ENCODE measurements at places on chromosomes 7 and 10.

DNA sequence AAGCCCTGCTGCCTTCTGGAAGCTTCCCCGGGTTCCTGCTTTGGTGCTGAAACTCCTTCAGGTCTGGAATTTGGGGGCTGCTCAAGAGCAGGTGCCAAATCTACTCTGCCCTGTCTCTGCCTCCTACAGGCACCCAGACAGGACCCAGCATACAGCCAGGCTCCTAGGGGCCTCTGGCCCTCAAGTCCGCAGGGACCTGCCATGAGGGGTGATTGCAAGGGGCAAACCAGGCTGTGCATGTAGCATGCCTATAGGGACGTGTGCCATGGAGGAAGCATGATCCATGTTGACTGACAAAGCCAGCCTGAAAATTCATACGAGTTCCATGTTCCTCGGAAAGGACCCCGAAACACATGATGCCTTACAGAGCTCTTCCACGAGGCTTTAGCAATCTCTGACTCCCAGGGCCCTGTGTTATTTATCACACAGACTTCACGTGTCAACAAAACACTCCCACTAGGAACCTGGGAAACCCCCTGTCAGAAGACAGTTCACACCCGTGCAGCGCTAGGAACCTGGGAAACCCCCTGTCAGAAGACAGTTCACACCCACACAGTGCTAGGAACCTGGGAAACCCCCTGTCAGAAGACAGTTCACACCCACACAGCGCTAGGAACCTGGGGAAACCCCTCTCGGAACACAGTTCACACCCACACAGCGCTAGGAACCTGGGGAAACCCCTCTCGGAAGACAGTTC is 75.3 kb upstream of the DNAAF5 start:
- H3K36me3 ChIP-seq = peaks cover 5% of the 10 kb centered on the region
- no peaks in the 10 kb centered on the region for H3K27me3 ChIP-seq
- no peaks in the 10 kb centered on the region for H3K4me1 ChIP-seq
- no peak overlapping the region for H3K27ac ChIP-seq

GRCh38 chr10:129030603-129030895 is 436.5 kb upstream of the MGMT start:
- peaks cover 17% of the 10 kb centered on the region for H3K27me3 ChIP-seq
- no peak for DNase-seq
- H3K4me1 ChIP-seq = peaks cover 17% of the 10 kb centered on the region
- no peak overlapping the region for H3K4me3 ChIP-seq
- H3K36me3 ChIP-seq = no peaks in the 10 kb centered on the region

GRCh38 chr10:34575882-34576281 is 239.2 kb downstream of the PARD3 start:
- DNase-seq = no peak
- H3K36me3 ChIP-seq = no peaks in the 10 kb centered on the region
- no peak overlapping the region for H3K4me3 ChIP-seq
- H3K4me1 ChIP-seq = no peaks in the 10 kb centered on the region
- no peak overlapping the region for H3K27ac ChIP-seq

DNA sequence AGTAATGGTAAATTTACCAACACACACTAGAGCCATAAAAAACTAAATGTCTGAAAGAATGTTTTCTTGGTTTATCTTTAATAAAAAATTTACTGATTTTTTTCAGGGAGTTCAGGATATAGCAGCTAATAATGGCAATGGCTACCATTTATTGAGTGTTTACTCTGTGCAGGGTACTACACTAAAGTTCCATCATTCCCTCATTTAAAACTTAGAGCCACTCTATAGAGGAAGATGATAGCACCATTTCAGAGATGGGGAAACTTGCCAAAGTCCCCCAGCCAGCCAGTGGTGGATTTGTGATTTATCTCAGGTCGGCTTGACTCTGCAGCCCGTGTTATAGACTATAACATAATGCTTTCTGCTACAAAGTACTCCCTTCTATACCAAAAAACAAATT is 86.6 kb downstream of the LSMEM1 start:
- no peaks in the 10 kb centered on the region for H3K4me1 ChIP-seq
- no peaks in the 10 kb centered on the region for H3K36me3 ChIP-seq
- no peak for DNase-seq
- H3K27me3 ChIP-seq = peaks cover 10% of the 10 kb centered on the region
- no peak overlapping the region for H3K27ac ChIP-seq

GRCh38 chr10:27240212-27241009 is at the start of gene ACBD5:
Gene ACBD5 (minus strand): TSS chr10:27240797. CDS start chr10:27240688, 109 bp downstream.
- H3K4me3 ChIP-seq = peak within 1 kb of the TSS; percentile 95
- peaks cover 4% of the 10 kb centered on the region for H3K36me3 ChIP-seq
- H3K27me3 ChIP-seq = no peaks in the 10 kb centered on the region
- DNase-seq = peak; percentile 82
- peaks cover 21% of the 10 kb centered on the region for H3K4me1 ChIP-seq

DNA sequence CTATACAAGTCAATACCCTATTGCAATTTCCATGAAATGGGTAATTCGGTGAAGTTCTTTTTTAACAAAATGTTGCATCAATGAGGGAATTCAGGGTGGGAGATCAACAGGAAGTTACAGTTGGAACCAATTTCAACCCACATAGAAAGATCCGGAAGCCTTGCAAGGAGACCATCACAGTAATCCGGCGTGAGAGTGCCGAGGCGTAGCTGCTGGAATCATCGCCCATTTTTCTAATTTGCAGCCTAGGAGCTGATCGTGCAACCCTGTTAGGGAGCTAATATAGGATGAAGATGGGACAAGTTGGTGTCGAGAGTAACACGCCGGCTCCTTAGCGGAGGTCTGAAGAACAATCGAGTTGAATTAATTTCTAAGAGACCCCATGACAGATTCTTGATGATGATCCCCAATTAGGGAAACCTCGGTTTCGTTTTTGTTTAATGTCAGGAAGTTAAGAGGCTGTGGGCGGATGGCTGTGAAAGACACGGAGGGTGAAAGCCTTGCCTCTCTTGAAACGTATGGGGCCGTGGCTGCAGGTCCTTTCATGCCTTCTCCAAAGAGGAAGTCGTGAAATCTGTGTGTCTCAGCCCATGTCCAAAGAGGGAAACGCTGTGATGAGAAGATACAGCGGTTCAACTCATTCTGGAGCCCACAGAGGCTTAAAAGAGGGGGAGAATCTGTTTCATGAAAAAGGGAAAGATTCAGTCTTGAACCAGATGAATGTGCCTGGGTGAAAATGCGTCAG is 51.2 kb upstream of the CARD11 start:
- H3K27ac ChIP-seq = peak overlapping the region; percentile 95
- no peaks in the 10 kb centered on the region for H3K27me3 ChIP-seq
- H3K4me1 ChIP-seq = peaks cover 48% of the 10 kb centered on the region

DNA sequence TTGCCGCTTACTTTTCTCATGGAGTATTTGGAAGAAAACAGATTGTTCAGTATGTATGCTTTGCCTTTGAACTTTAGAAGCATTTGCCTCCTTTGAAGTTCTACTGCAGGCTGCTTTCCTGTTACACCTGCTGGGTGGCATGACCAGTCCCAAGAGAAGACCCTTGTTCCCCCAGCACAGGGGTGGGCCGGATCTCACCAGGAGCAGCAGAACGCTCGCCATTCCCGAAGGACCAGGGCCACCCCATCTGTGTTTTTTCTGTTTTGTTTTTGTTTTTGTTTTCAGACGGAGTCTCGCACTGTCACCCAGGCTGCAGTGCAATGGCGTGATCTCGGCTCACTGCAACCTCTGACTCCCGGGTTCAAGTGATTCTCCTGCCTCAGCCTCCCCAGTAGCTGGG is 493.6 kb downstream of the PTPRN2 start:
- no peak for DNase-seq
- no peak overlapping the region for H3K4me3 ChIP-seq
- no peaks in the 10 kb centered on the region for H3K4me1 ChIP-seq
- H3K27me3 ChIP-seq = no peaks in the 10 kb centered on the region
- no peak overlapping the region for H3K27ac ChIP-seq

GRCh38 chr7:95180-95862 is 97.0 kb upstream of the FAM20C start:
- H3K36me3 ChIP-seq = no peaks in the 10 kb centered on the region
- H3K27ac ChIP-seq = no peak overlapping the region
- no peak overlapping the region for H3K4me3 ChIP-seq
- H3K27me3 ChIP-seq = peaks cover 6% of the 10 kb centered on the region
- peaks cover 7% of the 10 kb centered on the region for H3K4me1 ChIP-seq
- no peak for DNase-seq

- no peaks in the 10 kb centered on the region for H3K36me3 ChIP-seq
- H3K4me3 ChIP-seq = no peak overlapping the region
- peaks cover 2% of the 10 kb centered on the region for H3K4me1 ChIP-seq
- H3K27me3 ChIP-seq = no peaks in the 10 kb centered on the region
- DNase-seq = no peak
These were observed 180.2 kb upstream of the TPK1 start for GRCh38 chr7:145016068-145016467.

- H3K27ac ChIP-seq = no peak overlapping the region
- H3K27me3 ChIP-seq = peaks cover 4% of the 10 kb centered on the region
- no peaks in the 10 kb centered on the region for H3K4me1 ChIP-seq
- peak; percentile 21 for DNase-seq
These were observed 78.2 kb downstream of the MYL10 start for GRCh38 chr7:101550641-101551541.
